ENCODE measurements at places on chromosomes 2 and 18.

- DNase-seq: no peak
Measured at GRCh38 chr2:208594642-208595385, 188.2 kb downstream of the PTH2R start.

DNA sequence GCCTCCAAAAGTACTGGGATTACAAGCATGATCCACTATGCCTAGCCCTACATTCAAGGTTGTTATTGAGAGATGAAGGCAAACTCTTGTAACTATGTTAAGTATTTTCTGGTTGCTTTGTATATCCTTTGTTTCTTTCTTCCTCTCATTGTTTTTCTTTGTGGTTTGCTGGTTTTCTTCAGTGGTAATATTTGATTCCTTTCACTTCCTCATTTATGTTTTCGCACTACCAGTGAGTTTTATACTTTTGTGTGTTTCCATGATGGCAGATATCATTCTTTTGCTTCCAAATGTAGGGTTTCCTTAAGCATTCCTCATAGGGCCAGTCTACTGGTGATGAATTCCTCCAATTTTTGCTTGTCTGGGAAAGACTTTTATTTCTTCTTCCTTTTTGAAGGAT lies 90.2 kb downstream of the NCK2 start:
- no peak for DNase-seq

- no peak for DNase-seq
Measured at GRCh38 chr18:45291621-45292615, 323.4 kb upstream of the SLC14A2 start.

DNA sequence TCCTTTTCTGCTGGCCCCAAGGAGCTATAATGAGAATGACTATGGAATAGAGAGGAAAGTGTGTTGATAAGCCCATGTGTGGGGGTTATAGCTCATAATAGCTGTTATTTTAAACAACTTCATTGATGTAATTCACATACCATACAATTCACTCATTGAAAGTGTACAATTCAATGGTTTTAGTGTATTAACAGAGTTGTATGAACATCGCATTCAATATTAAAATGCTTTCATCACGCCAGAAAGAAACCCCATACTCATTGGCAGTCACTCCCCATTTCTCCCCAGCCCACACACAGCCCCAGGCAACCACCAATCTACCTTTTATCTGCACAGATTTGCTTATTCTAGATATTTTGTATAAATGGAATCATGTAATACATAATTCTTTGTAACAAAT lies 139.6 kb upstream of the CYP1B1 start:
- DNase-seq: no peak

- DNase-seq: no peak
Measured at GRCh38 chr2:134135793-134136192, 118.1 kb upstream of the MGAT5 start.

DNA sequence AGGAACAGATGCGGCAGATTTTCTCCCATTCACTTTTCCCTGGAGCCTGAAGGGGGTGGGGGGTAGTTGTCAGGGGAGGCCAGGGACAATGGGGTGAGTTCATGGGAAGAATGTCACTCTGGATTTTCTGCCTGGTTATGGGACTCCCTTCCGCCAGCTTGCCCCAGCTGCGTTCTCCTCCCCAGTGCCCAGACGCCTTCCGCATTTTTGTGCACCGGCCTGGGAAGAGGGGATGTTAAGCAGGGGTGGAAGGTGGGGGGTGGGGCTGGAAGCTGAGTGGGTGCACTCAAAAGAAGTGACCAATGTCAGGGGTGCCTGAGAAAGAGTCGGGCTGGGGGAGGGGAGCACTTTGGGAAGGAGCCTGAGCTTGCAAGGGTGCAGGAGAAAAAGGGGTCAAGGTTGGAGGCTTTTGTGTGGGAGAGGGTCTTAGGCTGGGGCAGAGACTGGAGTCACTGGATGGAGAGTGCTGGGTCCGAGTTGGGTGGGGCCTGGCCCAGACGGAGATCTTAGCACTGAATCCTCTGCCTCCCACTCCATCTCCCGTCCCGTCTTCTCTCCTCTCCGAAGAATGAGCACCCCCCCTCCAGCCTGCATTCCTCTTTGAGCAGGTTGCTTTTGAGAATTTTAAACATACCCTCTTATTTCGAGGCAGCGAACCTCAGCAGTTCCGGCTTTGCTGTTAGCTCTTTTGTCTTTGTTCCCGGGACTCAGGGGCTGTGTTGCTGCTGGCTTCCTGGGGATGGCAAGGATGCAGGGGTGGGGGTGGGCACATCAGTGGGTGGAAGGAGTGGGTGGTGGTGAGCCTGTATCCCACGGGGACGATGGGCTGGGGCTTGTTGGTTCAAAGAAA lies 2.7 kb downstream of the IGFBP2 start:
- DNase-seq: no peak

DNA sequence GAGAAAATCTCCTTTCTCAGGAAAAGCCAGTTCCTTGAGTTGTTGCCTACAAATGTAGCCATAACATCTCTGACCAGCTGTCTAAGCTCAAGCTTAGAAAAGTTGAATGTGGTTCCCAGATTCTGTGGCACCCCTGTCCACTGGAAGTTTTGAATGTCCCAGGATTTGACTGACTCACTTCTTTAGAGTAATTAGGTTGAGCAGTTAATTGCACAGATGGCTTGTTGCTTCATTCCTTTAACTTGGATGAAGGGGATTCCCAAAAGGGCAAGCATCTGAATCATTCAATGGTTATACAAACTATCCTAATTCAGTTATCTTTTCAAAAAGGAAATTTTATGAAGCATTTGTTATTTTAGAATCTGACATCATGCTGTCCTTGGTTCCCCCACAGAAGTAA lies 374.7 kb downstream of the LNPK start:
- no peak for DNase-seq

GRCh38 chr18:65990944-65991708 lies 240.3 kb downstream of the CDH7 start:
- no peak for DNase-seq

DNA sequence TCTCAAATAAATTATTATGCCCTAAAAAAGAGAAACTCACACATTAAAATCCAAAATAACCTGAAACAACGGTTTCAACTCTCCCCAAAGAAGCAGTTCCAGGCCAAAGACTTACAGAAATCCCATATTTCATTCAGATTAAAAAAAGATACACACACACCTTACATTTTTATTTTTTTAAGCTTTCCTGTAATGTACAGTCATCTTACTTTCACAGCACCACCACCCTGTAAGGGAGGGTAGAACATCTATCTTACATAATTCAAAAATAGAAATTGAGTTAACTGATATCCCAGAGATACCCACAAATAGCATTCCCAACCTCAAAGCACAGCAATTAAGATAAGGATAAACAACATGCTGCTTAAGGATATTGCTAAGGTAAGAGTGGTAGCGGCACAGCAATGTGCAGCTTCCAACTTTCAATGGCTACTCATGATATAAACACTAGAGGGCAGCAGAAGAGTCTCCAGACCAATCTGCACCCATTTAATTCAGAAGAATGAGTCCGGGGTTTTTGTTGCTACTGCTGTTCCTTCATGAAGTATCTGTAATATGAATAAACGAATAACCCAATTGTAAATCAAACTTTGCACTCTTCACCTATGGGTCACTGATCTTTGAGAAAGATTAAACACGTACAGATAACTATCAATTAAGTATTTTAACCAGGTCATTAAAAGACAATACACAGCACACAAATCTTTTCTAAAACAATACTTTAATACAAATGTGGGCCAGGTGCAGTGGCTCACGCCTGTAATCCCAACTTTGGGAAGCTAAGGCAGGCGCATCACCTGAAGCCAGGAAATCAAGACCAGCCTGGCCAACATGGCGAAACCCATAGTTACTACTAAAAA lies 11.3 kb downstream of the GFPT1 start:
- DNase-seq: no peak

DNA sequence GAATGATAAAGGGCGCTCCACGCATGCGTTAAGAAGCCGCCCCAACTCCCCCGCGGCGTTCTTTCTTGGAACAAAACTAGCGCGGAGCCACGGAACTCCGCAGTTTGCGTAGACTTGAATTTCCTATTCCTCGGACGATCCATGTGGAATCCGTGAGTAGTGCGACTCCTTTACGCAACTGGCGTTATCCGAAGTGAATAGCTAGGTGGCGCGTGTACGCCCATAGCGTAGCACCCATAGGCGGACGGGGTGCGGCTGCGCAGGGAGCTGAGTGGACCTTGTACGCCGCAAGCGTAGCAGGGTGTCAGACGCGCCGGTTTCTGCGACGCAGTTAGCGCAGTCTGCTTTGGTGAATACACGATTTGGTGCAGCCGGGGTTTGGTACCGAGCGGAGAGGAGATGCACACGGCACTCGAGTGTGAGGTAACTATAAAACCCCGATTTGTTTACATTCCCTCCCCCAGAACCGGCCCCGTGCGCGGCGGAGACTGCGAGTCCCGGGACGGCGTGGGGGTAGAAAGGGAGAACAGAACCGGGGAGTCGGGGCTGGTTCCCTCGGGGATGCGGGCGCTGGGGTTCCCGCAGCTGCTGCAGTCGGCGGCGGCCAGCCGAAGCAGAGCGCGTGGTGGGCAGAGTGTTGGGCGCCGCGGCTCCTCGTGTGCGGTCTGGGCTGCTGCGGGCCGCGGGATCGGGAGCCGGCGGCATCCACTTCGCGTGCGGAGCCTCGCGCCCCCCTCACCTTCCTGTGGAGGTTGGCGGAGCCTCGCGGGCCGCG lies at the start of gene SLC39A10:
Gene SLC39A10 (plus strand): TSS at position 368 of the 775 bp plus-strand sequence. CDS start 22,817 bp downstream, outside the sequence.
- DNase-seq: peak; percentile 37

- DNase-seq: no peak
Measured at GRCh38 chr18:55247032-55247431, 287.8 kb upstream of the CCDC68 start.

- no peak for DNase-seq
Measured at GRCh38 chr2:118830881-118831280, 16.6 kb downstream of the EN1 start.

DNA sequence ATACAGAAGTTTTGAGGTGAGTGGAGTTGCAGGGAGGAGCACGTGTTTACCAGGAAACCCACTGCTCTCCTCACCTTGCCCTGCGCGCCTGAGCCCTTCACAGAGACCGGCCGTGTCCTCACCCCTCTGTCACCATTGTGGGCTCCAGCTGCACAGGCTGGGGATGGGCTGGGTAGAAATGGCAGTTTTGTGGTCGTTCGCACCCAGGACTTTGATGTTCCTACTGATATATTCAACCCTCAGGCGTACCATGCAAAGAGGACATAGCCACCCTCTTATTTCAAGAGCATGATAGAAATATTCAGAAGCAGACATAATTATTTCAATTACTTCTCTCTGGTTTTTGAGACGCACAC lies 78.2 kb downstream of the GBX2 start:
- no peak for DNase-seq

- no peak for DNase-seq
Measured at GRCh38 chr2:220107380-220107791, 480.0 kb downstream of the SLC4A3 start.

- no peak for DNase-seq
Measured at GRCh38 chr18:27491772-27492171, 306.7 kb upstream of the CHST9 start.

GRCh38 chr2:42238644-42239288 lies 69.6 kb downstream of the EML4 start:
- DNase-seq: no peak

- DNase-seq: no peak
Measured at GRCh38 chr2:36981911-36982310, 15.6 kb upstream of the STRN start.

- no peak for DNase-seq
Measured at GRCh38 chr18:22044474-22045220, 124.7 kb upstream of the GATA6 start.

DNA sequence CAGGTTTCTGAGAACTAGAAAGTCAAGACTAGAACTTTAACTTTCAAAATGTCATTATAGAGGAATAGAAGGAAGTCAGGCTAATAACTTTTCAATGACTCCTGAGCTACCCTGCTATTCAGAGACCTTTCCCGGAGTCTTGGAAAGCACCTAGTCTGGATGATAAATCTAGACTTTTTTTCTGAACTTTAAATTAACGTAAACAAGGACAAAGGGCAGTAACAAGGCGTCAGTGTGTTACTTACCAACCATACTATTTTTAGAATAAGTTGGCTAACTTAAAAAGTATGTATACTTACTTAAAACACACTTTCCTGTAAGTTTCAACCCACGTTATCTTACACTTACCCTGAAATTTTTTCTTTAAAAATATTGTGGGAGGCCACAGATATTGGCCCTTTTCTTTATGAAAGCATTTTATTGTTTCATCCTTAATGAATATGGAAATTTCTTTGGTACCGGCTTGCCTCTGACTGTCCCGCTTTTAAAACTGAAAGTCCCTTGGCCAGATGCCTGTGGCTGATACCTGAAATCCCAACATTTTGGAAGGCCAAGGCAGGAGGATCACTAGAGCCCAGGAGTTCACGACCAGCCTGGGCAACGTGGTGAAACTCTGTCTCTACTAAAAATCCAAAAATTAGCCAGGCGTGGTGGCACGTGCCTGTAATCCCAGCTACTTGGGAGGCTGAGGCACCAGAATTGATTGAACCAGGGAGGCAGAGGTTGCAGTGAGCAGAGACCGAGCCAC lies 9.7 kb downstream of the PMAIP1 start:
- DNase-seq: no peak

DNA sequence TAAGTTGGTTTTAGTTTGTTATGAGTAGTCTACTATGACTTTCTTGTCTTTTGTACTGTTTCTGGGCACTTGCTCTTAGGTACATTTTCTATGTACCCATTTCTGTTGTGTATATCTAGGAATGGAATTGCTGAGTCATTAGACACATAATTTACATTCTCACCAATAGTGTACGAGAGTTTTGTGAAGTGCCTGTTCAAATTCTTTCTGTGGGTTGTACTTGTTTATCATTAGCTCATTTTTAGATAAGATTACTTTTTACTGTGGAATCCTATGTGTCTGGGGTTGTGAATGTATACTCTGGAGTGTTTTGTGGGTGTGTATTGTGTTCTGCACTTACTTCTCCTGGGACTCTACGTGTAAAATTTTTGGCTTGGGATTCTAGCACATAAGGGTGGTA lies 36.6 kb upstream of the CD28 start:
- DNase-seq: no peak

GRCh38 chr18:57534511-57534909 lies 52.0 kb downstream of the FECH start:
- no peak for DNase-seq

DNA sequence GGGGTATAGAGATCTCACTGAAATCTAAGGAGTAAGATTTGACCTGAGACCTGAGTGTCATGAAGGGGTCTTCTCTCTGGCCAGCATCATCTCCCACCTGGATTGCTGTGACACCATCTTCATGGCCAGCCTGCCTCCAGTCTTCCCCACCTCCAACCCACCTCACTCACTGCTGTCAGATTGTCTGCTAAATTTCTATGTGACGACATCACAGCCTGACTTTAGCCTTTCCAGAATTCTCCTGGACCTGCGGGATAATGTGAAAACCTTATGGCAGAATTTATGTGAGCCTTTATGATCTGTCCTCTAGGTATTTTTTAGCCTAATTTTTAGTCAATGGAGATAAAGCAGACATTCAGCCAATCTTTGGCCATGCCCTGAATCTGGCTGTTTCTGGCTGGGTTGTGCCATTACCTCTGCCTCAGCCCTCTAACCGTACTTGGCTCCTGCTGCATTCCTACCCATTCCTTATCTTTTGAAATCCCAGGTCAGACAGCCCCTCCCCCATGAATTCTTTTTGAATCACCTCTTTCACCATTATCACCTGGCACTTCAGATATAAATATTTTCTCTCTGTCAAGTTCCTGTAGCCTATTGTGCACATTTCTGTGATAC lies 66.4 kb upstream of the MMADHC start:
- no peak for DNase-seq
